ENCODE measurements at places on chromosomes 2 and 18. TPM values are rescaled to one million over a fixed set of nuclear protein-coding genes. Genes with fewer than 3 reads are reported as not detected.

The SIGLEC15 gene
- total RNA-seq = not detected

The GNLY gene
- total RNA-seq = not detected

The CERS6 gene
- 50.8 TPM for total RNA-seq

DNA sequence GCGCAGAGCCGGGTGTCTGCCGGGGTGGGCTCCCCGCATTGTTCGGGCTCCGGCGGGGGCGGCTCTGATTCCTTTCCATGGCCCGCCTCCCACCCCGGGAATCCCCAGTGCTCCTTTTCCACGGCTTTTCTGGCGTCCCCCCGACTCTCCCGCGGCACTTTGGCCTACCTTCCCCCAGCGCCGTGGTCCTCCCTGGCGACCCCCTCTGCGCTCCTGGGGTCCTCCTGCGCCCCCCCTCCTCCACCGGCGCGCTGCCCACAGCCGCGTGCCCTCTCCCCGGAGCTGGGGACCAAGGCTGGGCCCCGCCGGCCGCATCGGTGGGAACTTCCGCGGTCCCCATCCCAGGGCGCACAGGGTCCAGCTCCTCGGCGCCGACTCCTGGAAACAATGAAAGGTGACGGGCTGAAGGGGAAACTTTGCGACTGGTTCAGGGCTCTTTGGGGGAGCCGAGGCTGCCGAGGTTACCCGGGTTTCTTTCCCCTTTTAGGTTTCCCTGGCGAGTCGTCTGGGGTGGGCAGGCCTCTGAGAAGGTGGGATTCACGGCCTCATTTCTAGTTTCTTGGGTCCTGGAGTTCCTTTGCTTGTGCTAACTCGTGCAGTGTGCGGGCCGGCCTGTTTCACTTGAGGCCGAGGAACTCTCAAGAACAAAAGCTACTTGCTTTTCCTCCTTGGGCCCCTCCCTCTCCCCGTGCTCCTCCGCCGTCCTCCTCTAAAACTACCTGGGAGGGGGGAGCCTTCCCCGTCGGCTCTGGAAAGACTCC lies 2.2 kb downstream of the TGIF1 start:
- peak overlapping the region; percentile 81 for H3K4me3 ChIP-seq
- H3K27me3 ChIP-seq = no peaks in the 10 kb centered on the region
- H3K36me3 ChIP-seq = peaks cover 12% of the 10 kb centered on the region
- peak; percentile 71 for DNase-seq

DNA sequence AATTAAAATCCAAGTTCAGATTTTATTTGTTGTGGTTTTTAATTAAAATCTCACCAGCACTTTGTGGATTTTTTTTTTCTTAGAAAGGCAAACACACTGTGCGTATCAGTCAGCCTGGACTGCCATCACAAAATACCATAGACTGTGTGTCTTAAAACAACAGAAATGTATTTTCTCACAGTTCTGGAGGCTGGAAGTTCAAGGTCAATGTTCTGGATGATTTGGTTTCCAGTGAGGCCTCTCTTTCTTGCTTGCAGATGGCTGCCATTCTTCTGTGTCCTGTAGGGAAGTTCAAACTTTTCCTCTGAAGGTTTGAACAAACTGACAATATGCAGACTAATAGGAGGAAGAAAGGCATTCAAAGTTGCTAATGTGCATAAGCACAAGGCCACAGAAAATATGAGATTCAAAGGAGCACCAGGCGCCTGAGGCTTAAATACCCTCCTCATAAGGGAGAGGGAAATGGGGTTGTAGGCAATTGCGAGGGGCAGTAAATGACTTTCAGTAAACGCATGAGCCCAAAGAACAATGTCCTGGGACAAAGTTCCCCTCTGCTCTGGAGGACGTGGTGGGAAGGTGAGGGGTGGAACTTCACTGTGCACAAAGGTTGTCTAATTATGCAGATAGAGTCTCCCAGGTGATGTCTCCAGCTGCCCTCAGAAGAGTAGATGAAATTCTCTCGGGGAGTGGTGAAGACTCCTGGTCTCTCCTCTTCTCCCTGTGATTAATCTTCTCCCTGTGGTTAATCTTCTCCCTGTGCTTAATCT lies 26.5 kb upstream of the KCNF1 start:
- H3K4me3 ChIP-seq = no peak overlapping the region
- no peaks in the 10 kb centered on the region for H3K27me3 ChIP-seq
- no peaks in the 10 kb centered on the region for H3K36me3 ChIP-seq
- H3K4me1 ChIP-seq = peaks cover 24% of the 10 kb centered on the region

- no peak overlapping the region for H3K4me3 ChIP-seq
- H3K27ac ChIP-seq = no peak overlapping the region
- H3K27me3 ChIP-seq = no peaks in the 10 kb centered on the region
- H3K36me3 ChIP-seq = no peaks in the 10 kb centered on the region
These were observed 14.2 kb downstream of the MTX2 start for GRCh38 chr2:176283291-176284068.

DNA sequence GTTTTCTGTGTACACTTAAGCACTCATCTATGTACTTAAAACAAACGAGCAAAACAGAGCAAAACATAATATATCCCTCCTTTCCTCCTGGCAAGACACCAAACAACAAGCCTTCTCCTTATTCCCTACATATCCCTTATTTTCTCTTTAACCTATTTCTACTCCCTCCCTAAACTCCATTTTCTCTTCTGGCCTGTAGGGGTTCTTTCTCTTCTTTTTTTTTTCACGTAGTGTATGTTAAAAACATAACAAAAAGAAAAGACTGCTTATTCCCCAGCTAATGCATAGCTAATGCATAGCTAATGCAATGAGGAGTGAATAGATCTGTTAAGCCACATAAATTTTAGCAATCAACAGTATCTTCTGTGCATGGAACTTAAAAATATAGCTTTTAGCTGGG lies 193.4 kb downstream of the TMEM247 start:
- H3K4me3 ChIP-seq = no peak overlapping the region
- no peaks in the 10 kb centered on the region for H3K4me1 ChIP-seq
- H3K27ac ChIP-seq = no peak overlapping the region
- no peaks in the 10 kb centered on the region for H3K27me3 ChIP-seq
- DNase-seq = no peak
- H3K36me3 ChIP-seq = no peaks in the 10 kb centered on the region

DNA sequence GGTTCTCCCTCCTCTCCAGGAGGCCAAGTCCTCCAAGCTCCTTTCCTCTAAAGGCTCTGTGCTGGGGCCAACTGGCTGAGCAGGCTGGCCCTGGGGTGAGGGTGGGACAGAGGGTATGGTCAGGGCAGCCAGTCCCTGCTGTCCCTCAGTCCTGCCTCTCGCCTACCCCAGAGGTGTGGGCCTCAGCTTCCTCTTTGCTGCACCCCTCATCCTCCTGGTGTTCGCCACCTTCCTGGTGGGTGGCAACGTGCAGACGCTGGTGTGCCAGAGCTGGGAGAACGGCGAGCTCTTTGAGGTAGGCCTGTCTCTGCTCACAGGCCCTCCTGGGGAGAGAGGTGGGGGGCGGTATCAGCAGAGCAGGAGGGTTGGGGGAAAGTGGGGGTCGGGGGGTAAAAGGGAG lies 6.8 kb downstream of the PROM2 start:
- no peaks in the 10 kb centered on the region for H3K27me3 ChIP-seq
- H3K27ac ChIP-seq = no peak overlapping the region
- H3K4me1 ChIP-seq = no peaks in the 10 kb centered on the region
- no peaks in the 10 kb centered on the region for H3K36me3 ChIP-seq
- DNase-seq = no peak
- no peak overlapping the region for H3K4me3 ChIP-seq

- no peak overlapping the region for H3K4me3 ChIP-seq
- H3K27me3 ChIP-seq = peaks cover 39% of the 10 kb centered on the region
- DNase-seq = no peak
- H3K36me3 ChIP-seq = no peaks in the 10 kb centered on the region
- peaks cover 30% of the 10 kb centered on the region for H3K4me1 ChIP-seq
These were observed 4.3 kb downstream of the LDLRAD4 start for GRCh38 chr18:13222856-13223281.

GRCh38 chr2:104472076-104472475 lies 381.8 kb upstream of the POU3F3 start:
- H3K27me3 ChIP-seq = no peaks in the 10 kb centered on the region
- peak; percentile 28 for DNase-seq
- no peak overlapping the region for H3K4me3 ChIP-seq
- no peak overlapping the region for H3K27ac ChIP-seq

DNA sequence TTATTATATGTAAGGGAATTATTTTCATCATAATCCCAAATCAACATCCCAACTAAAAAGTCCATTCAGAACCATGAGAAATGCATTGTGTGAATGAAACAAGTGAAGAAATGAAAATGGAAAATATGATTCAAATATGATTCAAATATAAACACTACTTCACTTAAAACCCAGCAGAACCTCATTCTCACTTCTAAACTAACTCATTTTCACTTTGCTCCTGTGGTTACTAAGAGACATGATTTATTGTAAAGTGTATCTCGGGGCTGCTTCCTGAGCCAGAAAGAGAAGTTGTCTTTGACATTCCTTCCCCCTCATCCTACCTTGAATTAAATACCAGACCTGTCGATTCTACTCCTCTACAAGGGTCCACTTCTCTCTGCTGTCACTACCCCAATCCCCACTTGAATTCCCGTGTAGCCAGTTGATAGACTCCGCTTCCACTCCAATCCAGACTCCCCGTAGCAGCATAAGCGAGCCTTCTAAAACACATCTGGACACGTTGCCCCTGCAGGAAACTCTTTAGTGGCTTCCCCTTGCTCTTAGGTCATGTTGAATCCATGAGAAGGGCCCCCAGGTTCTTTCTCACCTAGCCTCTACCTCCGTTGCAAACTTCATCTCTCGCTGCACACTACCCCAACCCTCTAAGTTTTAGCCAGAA lies 697.0 kb upstream of the ID2 start:
- no peak for DNase-seq
- H3K4me3 ChIP-seq = no peak overlapping the region
- H3K27ac ChIP-seq = no peak overlapping the region
- H3K36me3 ChIP-seq = no peaks in the 10 kb centered on the region
- H3K27me3 ChIP-seq = no peaks in the 10 kb centered on the region

GRCh38 chr18:63218472-63218871 lies 101.1 kb downstream of the BCL2 start:
- H3K27ac ChIP-seq = no peak overlapping the region

GRCh38 chr2:35830833-35831232 lies 524.7 kb upstream of the CRIM1 start:
- H3K36me3 ChIP-seq = no peaks in the 10 kb centered on the region
- no peak for DNase-seq
- no peaks in the 10 kb centered on the region for H3K4me1 ChIP-seq
- H3K4me3 ChIP-seq = no peak overlapping the region
- no peaks in the 10 kb centered on the region for H3K27me3 ChIP-seq
- H3K27ac ChIP-seq = no peak overlapping the region

- DNase-seq = no peak
- no peaks in the 10 kb centered on the region for H3K36me3 ChIP-seq
- H3K4me1 ChIP-seq = no peaks in the 10 kb centered on the region
- no peaks in the 10 kb centered on the region for H3K27me3 ChIP-seq
These were observed 75.6 kb downstream of the GPD2 start for GRCh38 chr2:156511803-156512202.

All from neural progenitor cell (in vitro differentiated cells).